ENCODE measurements at places on chromosomes 4 and X. TPM values are rescaled to one million over a fixed set of nuclear protein-coding genes. Genes with fewer than 3 reads are reported as not detected.

- DNase-seq, result no peak
Measured at GRCh38 chr4:167885872-167886271, 206.5 kb upstream of the ANXA10 start.

DNA sequence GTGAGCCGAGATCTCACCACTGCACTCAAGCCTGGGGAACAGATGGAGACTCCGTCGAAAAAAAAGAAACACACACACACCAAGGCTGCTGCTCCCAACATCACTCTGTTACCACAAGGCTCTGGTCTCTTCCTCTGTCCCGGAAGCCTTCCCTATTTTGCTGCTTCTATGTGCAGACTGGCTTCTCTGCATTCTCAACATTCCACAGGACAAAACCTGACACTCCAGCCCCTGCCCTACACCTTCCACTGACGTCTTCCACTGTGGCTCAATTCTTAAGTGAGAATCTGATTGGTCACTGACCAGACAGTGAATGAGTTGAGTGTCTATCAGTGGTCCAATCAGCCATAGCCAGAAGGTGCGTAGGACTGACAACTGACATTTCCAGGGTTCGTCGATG lies 5.9 kb downstream of the ODAPH start:
- DNase-seq, result no peak

DNA sequence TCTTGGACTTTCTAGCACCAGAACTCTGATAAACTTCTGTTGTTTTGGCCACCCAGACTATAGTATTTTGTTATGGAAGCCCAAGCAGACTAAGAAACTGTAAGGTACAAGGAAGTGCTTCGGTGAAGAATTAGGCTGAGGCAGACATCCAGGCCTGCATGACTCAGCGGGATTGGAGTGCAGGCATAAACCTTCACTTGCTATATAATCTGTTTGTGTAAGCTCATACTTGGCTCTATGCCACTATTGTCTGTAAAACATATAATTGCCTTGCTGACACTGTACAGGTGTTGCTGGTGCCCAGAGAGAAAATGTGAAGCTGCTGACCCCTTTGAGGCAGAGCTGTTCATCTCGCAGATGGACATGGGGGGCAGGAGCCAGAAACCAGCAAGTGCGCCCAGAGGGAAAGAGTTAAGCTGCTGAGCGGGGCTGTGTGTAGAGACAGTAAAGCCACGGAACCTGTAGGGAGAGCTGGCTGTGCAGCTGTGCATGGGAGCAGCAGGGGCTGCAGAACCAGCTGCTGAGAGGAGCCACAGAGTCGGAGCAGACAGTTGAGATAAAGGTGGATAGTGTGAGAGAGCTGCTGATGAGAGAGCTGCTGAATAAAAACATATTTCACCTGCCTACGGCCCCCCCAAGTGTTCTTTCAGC lies 96.2 kb downstream of the RBM46 start:
- no peak for DNase-seq

The SPIN3 gene
- polyA plus RNA-seq, result 22.8 TPM

- DNase-seq, result no peak
Measured at GRCh38 chr4:174672276-174672675, 150.0 kb upstream of the HPGD start.

DNA sequence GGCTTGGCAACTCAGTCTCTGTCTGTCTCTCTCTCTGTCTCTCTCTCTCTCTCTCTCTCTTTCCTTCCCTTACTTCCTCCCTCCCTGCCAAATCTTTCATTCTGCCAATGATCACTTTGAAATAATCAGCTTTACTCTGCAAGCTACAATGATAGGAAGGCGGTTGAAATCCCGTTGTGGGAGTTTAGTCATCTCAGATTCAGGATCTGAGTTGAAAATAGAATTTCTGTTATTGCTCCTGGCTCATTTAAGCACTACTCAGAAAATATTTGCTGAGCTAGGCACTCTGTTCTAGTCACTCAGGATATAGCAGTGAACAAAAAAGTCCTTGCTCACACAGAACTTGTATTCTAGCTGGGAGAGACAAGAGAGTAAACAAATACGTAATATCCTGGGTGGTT lies 56.3 kb upstream of the DCTD start:
- no peak for DNase-seq

- no peak for DNase-seq
Measured at GRCh38 chrX:96989830-96990571, 106.3 kb downstream of the RPA4 start.

DNA sequence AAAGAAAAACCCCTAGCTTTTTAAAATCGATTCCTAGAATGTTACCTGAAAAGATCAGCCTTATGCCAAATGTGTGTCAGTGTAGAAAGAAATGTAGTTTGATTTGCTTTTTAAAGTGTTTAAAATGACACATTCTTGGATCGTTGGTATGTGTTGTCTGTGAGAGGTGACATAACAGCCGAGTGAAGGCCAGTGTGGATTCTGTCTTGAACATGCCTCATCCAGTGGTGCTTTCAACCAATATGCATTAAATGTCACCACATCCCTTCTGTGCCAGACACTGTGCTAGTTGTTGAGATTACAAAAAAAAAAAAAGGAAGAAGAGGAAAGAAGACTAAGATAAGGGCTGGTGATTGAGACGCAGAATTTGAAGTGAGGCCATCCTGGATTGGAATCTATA lies 994.2 kb upstream of the TENM3 start:
- DNase-seq, result no peak

The SPANXN4 gene
- not detected for polyA plus RNA-seq

The IRS4 gene
- polyA plus RNA-seq, result 1.7 TPM

DNA sequence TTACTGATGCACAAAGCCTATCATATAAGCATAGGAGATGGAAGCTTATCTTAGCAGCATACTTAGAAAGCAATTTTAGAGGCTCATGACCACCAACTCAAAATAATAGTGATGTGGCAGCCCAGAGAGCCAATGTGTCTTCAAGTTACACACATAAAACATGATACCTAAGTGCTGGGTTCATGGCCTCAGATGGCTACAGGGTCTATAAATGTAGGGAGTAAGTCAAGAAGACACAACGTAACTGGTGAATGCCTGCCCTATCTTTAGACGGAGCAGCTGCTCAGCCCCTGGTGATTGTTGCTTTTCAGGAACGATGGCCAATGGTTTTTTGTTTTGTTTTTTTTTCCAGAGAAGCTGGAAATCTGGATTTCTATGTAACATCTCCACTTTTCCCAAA lies 42.8 kb downstream of the RNF150 start:
- DNase-seq, result no peak

The CITED1 gene
- polyA plus RNA-seq, result 13.4 TPM

The MAGED4 gene
- 45.3 TPM for polyA plus RNA-seq

- DNase-seq, result no peak
Measured at GRCh38 chr4:15438939-15439524, 11.2 kb downstream of the C1QTNF7 start.

GRCh38 chr4:6470502-6471306 lies 1.7 kb downstream of the PPP2R2C start:
- no peak for DNase-seq

The RGN gene
- polyA plus RNA-seq, result 31.6 TPM

All from renal cortex interstitium (tissue), 15 donors.